Coronary artery (tissue), 2 donors: ENCODE measurements at places on chromosomes 3 and 15.

DNA sequence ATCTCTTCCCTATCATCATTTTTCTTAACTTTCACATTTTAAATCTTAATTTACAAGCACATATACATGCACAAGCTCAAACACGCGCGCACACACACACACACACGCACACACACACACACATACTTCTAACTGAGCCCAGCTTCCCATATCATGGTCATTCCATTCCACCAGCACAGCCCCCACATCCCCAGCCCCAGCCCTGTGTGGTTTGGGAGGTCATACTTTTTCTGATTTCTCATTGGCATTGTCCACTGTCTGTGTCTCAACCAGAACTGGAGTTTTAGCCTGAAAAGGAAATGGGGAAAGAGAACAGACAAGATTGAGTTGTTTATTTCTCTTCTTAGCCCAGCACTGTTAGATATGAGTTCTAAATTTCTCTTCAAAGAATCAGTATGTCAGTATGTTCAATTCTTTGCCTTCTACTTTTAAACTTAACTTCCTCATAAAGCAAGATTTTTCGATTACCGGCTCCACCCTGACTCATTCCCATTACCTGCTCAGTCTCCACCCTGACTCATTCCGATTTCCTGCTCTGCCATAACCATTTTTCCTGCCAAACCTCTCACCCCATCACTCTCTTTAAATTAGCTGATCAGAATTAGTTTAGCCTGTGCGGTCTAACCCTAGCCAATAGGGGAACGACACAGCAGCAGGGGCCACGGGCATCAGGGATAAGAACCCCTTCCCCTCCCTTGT is 6.4 kb downstream of the IQCF1 start:
- no peak for DNase-seq

DNA sequence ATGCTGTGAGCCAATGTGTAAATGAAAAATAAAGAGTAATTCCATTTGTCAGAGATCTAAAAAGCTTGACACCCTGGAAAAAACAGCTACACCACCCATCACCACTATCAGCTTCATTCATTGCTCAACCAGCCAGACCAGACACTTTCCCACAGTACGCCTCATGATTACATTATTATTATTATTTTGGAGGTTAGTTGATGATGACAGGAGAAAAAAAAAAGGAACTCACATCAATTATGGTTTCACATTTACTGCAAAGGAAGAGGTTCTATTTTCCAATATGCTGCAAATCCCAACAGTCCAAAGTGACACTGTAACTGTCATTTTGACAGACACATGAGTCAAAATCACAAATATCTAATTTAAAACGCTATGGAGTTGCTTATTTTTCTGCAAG is 134.7 kb upstream of the TSC22D2 start:
- DNase-seq = no peak

DNA sequence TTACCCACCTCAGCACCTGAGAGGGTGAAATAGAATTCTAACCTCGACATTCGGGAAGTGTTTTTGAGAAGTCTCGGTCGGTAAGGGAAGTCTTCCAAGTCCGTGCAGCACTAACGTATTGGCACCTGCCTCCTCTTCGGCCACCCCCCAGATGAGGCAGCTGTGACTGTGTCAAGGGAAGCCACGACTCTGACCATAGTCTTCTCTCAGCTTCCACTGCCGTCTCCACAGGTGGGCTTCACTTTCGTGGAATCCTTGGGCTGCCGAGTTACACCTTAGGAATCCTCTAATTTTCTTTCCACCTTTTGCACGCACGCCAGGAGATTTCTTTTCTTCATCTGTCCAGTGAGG is 775 bp downstream of the CCNDBP1 start:
- no peak for DNase-seq

DNA sequence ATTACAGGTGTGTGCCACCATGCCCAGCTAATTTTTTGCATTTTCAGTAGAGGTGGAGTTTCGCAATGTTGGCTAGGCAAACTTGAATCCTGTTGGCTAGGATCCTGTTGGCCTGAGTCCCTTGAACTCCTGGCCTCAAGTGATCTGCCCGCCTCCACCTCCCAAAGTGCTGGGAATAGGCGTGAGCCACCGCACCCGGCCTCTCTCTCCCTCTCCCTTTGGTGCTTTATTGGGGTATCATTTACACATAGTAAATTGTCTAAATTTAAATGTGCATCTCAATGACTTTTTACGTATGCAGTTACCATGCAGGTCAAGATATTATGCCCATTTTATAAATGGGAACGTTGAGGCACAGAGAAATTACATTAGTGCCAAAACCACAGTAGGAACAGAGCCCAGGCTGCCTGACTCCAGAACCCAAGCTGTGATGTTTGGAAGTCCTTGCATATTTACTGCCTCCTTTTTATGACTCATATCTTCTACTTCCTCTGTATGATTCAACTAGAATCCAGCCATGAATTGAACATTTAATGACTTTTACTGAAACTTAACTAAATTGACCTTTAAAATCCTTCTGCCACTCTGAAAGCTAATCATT is 34.0 kb upstream of the RPP14 start:
- DNase-seq = no peak

DNA sequence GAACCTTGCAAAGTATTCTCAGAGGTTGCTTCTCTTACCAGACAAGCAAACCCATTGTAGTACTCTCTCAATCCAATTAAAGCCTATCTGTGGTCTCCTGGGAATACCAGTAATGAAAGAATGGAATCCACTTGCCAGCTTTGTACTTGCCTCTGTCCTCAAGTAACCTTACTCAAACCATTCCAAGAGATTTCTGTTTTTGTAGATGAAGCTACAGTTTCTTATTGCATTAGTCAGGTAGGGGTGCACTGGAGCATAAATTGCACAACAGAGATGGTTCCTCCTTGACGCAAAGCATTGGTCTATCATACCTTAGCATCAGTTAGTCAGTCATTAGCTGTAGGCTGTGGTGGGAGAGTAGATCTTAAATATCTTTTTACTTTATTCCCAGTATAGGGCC is 52.9 kb downstream of the BTLA start:
- no peak for DNase-seq

- DNase-seq = no peak
Observed at GRCh38 chr3:29537889-29538609, 257.2 kb downstream of the RBMS3 start.

DNA sequence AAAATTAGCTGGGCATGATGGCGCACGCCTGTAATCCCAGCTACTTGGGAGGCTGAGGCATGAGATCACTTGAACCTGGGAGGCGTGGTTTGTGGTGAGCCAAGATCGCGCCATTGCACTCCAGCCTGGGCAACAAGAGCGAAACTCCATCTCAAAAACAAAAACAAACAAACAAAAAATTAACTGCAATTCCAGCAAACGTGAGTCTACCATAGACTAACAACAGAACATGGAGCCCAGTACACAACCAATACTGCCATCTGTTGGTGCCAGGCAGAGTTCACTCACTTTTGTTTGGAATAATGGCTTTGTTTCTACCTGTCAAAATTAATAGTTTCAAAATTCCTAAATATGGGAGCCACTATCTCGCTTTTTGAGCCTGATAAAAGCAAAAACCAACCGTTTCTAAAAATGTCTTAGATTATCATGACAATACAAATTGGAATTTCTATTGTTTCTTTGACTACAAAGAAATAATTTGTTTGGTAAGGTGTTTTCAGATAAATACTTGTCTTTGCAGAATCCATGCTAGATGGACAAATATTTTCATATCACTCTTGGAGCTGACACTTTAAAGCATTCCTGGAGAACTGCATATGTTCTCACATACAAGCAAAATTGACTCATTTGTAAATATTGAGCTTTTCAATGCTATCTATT is 45.0 kb downstream of the GPR176 start:
- DNase-seq = no peak

DNA sequence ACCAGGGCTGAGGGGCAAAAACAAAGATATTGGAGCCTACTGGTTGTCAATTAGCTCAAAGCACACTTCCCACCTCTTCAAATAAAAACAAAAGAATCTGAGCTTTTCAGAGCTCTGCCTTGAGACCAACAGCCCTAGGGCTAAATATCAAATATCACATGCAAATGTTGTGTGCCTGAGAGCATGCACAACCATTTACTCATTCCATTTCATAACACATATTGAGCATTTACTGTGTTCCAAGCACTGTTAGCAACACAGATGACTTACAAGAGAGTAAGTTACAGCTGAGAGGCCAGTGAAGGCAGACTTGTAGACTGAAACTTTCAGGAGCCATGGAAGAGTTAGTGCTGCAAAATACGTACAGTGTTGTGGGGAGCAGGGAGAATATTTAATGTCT is 222.4 kb downstream of the CPNE4 start:
- DNase-seq = no peak

DNA sequence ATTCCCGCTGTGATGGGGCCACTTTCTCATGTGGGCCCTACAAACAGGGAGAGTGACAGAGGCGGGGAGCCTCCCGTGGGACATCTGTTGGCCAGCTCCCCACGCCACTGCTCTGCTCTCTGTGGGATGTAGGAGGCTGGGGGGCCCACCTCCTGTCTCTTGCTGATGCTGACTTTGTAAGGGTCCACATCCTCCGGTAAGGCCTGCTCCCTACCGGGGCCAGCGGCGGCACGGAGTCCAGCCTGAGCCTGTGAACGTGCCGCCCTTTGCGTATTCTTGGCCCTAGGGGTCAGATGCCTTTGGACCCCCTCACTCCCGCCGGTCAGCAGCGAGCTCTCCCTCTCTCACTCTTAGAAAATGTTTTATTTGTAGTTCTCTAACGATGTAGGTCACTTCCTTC is 153.2 kb downstream of the LRRC28 start:
- no peak for DNase-seq

DNA sequence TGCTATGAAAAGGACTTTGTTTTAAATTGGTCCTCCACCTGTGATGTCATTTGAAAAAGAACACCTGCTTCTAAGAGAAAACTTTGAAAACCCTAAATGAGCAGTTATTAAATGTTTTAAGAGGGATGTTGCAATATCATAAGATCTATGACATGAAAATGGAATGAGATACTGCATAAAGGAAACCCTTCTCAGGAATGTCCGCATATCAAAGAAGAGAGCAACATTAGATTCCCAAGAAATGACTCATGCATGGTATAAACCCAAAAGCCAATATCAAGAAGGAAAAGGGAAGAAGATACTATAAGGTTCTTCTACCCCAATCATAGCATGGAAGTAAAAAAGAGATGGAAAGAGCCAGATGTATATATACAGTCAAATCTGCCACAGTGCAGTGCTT is 627.5 kb upstream of the LMCD1 start:
- DNase-seq = no peak

DNA sequence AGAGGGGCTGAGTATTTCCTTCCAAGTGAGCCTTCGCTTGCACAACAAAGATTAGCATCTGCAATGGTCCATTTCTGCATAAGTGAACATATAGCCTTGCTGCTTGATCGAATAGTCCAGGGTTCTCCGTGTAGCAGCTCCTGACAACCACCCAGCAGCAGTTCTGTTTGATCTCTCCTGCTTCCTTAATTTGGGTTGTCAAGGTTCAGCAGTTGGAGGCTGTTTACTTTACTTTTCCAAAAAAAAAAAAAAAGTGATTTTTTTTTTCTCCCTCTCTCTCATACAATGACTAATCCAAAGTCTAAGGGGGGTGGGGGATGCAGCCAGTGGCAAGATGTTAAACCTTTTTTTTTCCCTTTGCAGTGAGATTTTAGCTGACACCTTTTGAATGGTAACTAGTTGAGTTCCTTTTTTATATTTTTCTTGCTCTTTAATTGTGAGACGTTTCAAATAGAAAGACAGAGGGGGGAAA is 3.6 kb downstream of the FOXP1 start:
- no peak for DNase-seq

- no peak for DNase-seq
Observed at GRCh38 chr15:94135486-94136147, 95.7 kb upstream of the MCTP2 start.

- no peak for DNase-seq
Observed at GRCh38 chr3:156163848-156164247, 43.5 kb downstream of the KCNAB1 start.

GRCh38 chr3:41137686-41138111 is 61.6 kb upstream of the CTNNB1 start:
- no peak for DNase-seq

GRCh38 chr3:44478055-44478468 is 592 bp upstream of the ZNF445 start:
- DNase-seq = no peak

DNA sequence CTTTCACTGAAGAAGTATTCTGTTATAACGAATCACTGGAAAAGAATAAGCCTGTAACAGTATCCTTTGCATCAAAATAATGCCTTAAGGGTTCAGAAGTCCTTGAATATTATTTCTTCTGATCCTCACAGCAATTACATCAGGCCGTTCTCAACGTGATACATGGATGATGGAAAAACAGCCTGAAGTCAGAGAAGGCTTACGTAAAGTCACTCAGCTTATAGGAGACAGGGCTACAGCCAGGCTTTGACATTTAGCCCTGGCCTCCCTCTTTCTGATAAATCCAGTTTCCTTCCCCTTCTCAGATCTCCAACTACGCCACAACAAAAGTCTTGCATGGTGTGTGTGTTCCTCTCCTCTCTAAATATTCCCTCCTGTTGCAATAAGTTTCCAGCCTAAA is 131.9 kb downstream of the ANO10 start:
- no peak for DNase-seq

GRCh38 chr15:58393241-58393662 is 38.5 kb upstream of the LIPC start:
- no peak for DNase-seq

DNA sequence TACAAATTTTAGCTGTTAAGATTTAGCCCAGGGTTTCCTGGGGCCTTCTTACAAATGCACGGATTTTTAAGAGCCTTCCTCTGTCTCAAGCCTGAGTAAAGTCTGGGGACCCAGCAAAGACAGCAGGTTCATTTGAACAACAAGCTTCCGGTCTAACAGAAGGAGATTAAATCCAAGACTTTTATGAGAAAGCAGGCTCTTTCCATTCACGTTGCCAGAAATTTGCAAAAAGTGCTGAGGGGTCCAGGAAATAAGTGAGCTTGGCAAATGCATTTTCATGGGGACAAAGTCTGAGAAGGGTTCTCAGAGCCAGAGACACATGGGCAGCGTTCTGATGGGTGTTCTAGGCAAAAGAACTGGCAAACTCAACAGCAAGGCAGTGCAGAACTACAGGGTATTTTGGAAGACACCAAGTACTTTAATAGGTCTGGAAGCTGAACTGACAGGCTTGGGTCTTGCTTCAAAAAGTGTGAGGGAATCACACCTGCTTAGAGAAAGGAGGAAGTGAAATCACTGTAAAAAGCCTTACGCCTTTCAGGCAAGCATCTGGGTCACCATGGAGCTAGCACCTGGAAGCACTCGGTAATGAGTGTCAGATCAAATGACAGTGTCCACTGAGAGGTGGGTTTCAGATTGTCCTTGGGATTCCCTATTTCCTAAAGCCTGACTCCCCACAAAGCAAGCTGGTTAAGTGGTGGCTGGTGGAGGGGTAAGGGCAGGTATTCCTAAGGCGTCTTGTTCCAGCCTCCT is 115.8 kb upstream of the ARHGEF3 start:
- no peak for DNase-seq

DNA sequence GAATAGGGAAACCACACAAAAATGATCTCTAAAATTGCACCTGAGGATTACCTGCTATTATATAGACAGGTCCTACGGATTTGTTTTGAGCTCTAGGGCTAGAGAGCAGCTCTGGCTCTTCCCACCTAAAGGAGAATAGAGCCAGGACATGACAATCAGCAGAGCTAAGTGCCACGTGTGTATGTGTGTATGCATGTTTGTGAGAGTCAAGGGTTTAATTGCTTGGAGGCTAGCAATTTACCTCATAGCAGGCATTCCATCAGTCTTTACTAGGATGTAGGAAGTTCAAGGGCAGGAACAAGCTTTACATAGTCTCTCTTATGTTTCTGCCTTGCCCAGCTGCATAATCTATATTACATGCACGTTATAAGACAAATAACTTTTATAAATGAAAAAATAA is 498.2 kb downstream of the NSUN3 start:
- DNase-seq = no peak

- DNase-seq = no peak
Observed at GRCh38 chr3:134277066-134277660, 26.5 kb upstream of the RYK start.
